ENCODE measurements at places on chromosomes 3 and 15.

- DNase-seq = no peak
These were observed 433.2 kb upstream of the BCHE start for GRCh38 chr3:166270429-166270828.

DNA sequence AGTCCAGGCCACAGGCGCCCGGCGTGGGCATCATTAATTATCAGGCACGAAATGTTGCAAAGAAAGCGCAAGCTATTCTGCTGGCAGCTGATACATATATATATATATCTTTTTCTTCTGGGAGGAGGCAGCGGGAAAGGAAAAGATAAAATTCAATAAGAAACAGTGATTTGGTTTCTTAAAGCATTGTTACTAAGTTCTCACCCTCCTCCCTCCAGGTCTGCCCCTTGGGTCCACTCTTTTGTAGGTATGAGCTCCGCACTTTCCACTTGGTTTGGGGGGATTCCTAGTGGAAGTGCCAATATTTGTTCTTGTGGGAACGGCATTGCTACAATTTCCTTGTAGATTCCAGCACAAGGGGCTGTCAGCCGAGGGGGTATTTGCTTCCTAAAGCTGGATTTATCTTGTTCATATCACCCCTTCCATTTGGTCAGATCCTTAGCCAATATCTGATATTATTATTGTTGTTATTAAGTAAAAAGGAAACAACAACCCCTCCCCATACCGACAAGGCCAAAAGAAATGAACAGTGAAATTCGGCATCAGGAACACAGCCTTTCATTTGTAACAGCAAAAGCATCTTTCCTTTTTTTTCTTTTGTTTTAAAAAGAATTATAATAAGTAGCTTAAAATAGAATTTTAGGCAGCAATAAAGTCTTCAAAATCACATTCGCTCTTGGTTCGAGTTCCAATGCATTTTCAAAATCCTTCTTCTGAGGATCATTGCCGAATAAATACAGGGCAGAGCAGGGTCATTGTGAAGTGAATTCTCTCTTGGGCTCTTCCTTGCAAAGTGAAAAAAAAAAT, 15.6 kb downstream of the ZIC1 start:
- DNase-seq = no peak

GRCh38 chr3:82561784-82562183, 800.3 kb upstream of the GBE1 start:
- DNase-seq = no peak

DNA sequence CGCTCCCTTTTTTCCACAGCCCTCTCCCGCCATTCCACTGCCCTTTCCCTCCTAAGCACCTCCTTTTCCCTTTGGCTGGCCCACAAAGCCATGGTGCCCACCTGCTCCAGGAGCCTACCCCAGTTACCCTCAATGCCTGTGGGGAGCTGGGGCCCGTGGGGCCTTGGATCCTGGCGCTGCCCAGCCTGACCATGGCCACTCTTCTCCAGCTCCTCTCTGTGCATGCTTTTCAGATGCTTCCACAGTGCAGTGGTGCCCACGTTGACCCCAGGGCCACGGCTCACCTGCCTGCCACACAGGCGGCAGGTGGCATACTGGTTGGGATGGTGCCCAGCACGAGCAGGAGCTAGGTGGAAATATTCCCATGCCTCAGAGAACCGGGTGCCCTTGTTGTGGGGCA, 1.5 kb downstream of the ZBED2 start:
- no peak for DNase-seq

GRCh38 chr15:85480923-85481322, 100.5 kb downstream of the AKAP13 start:
- DNase-seq = no peak

GRCh38 chr3:52704611-52705437, 767 bp downstream of the GLT8D1 start:
- peak; percentile 54 for DNase-seq

Data from psoas muscle (tissue), 8 donors.